ENCODE measurements at places on chromosomes 16 and 17.

DNA sequence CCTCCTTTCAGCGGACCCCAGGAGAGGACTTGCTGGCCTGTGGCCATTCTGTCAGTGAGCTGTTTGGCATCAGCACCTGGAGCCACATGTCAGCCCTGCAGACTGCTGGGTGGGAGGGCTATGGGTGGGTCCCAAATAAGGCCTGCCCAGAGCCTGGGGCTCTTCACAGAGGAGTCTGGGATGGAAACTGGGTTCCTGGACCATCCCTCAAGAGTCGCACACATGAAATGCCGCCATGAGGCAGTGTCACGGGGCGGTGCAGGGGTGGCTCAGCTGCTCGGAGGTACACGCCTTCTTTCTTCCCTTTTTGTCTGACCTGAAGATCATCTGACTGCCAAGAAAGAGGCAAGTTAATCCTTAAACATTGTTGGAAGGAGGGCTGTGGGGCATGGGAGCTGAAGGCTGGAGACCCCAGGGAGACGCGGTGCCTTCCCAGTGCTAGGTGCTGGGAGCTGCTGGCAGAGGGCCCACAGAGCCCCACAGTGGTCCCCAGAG, 14.8 kb downstream of the MPRIP start:
- no peaks in the 10 kb centered on the region for H3K27me3 ChIP-seq
- no peaks in the 10 kb centered on the region for H3K36me3 ChIP-seq
- H3K4me1 ChIP-seq: peaks cover 26% of the 10 kb centered on the region

GRCh38 chr17:27049104-27049784, 244.7 kb upstream of the WSB1 start:
- H3K27me3 ChIP-seq: no peaks in the 10 kb centered on the region
- no peak overlapping the region for H3K27ac ChIP-seq
- H3K4me3 ChIP-seq: no peak overlapping the region
- no peaks in the 10 kb centered on the region for H3K36me3 ChIP-seq
- no peak for DNase-seq
- H3K4me1 ChIP-seq: no peaks in the 10 kb centered on the region

DNA sequence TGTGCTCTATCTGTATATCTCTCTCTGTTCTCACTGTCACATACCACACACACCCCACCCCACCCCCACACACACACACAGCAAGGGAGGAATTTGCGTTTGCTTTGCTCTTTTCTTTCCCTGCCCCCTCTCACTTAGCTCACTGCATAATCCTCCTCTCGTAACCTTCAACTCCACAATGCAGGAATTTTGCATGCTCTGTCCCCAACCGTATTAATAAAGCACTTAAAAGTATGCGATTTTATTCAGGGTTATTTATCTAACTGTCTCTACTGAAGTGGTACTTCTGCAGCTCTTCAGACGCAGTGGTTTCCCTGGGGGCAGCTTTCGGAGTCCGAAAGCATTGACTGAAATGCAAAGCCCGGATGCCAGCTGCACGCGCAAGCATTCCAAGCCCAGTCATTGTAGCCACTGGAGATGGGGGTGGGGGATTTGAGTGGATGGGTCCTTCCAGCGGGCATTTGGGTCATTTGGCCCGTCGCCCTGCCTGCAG, 105.4 kb upstream of the RBFOX1 start:
- DNase-seq: no peak
- H3K27ac ChIP-seq: no peak overlapping the region
- H3K4me1 ChIP-seq: no peaks in the 10 kb centered on the region
- no peaks in the 10 kb centered on the region for H3K36me3 ChIP-seq

DNA sequence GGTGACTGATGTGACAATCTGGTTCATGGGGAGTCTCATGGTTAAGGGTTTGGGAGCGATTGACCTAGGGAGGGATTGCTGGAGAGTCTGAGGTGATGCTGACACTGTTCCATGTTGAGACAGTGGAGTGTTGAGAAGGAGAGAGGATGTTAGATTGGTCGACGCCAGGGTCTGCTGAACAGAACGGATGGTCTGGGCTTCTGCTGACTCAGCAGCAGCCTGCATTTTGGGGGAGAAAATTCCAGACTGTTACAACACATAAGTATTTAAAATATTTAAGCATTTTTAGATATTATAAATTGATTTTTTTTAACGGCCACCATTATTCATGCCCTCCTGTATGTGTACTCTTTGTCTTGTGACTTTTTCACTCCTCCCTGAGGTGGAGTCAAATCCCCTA, 107.2 kb downstream of the TOX3 start:
- H3K4me3 ChIP-seq: no peak overlapping the region
- no peaks in the 10 kb centered on the region for H3K4me1 ChIP-seq
- DNase-seq: no peak
- H3K27ac ChIP-seq: no peak overlapping the region
- no peaks in the 10 kb centered on the region for H3K36me3 ChIP-seq
- no peaks in the 10 kb centered on the region for H3K27me3 ChIP-seq

DNA sequence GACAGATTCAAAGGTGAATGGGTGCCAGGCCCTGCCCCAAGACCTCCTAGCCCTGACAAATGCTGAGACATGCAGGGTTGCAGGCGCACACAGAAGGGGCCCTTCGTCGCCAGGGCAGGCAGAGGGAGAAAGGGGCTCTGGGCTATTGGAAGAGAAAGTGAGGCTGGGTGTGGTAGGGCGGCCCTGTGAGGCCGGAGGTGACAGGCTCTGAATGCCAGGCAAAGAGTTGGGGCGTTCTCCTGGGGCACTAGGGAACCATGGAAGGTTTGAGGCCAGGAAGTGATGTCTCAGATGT, 26.4 kb upstream of the NXPH3 start:
- H3K4me3 ChIP-seq: no peak overlapping the region
- DNase-seq: no peak
- peaks cover 14% of the 10 kb centered on the region for H3K4me1 ChIP-seq
- H3K27me3 ChIP-seq: peaks cover under 1% of the 10 kb centered on the region
- no peaks in the 10 kb centered on the region for H3K36me3 ChIP-seq
- H3K27ac ChIP-seq: no peak overlapping the region

- H3K36me3 ChIP-seq: peaks cover 6% of the 10 kb centered on the region
- H3K4me1 ChIP-seq: peaks cover 11% of the 10 kb centered on the region
- no peak overlapping the region for H3K4me3 ChIP-seq
- no peaks in the 10 kb centered on the region for H3K27me3 ChIP-seq
- H3K27ac ChIP-seq: no peak overlapping the region
Measured at GRCh38 chr16:67963292-67963661, 5.2 kb downstream of the SLC12A4 start.

GRCh38 chr16:87201052-87201451, 116.1 kb downstream of the C16orf95 start:
- no peak for DNase-seq
- H3K4me3 ChIP-seq: no peak overlapping the region
- no peaks in the 10 kb centered on the region for H3K36me3 ChIP-seq
- peaks cover 6% of the 10 kb centered on the region for H3K4me1 ChIP-seq
- no peak overlapping the region for H3K27ac ChIP-seq

GRCh38 chr16:78552106-78552675, 452.7 kb downstream of the WWOX start:
- no peak for DNase-seq
- no peak overlapping the region for H3K4me3 ChIP-seq
- H3K27me3 ChIP-seq: no peaks in the 10 kb centered on the region
- no peaks in the 10 kb centered on the region for H3K36me3 ChIP-seq

DNA sequence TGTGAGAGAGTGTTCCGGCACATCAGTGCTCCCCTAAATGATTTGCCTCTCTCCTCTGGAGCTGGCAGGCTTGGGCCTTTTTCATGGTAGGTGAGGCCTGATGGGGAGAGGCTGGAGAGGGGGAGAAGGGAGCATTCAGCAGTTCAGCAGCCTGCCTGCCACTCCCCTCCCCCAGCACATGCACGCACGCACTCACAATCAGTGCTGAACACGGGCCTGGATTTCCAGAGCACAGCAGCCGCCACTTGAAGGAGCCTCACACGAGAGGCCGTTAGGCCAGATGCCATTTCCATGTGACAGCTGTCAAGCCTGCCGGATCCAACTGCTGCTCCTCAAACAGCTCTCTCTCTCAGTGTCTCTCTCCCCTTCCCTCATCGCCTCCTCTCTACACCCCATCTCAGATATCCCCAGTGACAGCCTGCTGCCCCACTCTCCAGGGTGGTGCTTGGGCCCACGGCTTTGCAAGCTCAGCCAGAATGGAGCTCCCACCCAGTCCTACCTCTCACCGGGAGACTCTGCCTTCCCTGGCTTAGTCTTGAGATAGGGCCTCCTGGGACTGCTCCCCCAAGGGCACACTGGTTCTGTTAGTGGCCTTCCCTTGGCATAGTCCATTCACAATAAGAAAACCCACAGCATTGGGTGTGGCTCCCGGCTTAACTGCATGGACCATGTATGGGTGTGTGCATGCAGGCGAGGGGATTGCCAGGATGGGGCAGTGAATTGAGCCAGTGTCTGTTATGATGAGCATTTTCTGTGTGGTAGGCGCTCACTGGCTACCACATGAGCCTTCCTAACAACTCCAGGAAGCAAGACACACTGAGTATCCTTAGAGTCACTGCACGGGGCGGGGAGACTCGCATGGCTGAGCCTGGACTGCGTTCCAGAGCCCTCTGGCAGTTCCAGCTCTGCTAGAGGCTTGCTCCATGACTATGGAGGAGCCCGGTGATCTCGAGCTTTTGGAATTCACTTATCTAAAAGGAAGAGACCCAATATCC, 226.2 kb downstream of the CCDC182 start:
- H3K27ac ChIP-seq: no peak overlapping the region
- DNase-seq: no peak
- no peaks in the 10 kb centered on the region for H3K27me3 ChIP-seq
- H3K4me3 ChIP-seq: no peak overlapping the region
- H3K4me1 ChIP-seq: peaks cover 3% of the 10 kb centered on the region
- no peaks in the 10 kb centered on the region for H3K36me3 ChIP-seq

DNA sequence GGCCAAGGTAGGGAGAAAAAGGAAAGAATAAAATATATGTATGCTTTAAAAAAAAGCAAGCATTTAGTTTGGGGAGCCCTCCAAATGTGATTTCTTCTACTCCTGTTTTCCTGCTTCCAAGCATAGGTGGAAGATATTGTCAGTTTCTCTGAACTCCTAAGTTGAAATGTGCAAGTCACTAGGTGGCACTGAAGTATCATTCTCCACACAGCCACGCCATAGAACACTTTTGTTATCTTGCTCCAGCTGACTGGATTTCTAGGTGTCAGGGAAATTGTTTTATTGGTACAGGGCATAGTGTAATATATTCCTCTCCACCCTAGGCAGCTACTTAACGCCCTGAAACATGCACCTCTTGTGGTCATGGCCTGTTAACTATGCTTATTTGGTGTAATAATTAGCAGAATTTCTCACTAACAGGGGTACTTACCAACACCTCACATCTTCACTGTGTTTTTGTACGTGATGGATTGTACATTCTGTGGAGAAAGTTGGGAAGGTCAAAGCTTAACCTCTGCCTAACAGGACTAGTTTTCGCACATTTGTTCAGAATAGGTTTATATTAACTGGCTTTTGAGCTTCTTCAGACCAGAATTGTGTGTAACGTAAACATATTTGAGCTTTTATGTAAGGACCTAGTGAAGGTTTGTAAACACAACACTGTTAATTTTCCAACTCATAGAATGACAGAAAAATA, 69.3 kb downstream of the FTO start:
- H3K4me3 ChIP-seq: no peak overlapping the region
- DNase-seq: no peak
- H3K4me1 ChIP-seq: peaks cover 21% of the 10 kb centered on the region
- no peak overlapping the region for H3K27ac ChIP-seq

DNA sequence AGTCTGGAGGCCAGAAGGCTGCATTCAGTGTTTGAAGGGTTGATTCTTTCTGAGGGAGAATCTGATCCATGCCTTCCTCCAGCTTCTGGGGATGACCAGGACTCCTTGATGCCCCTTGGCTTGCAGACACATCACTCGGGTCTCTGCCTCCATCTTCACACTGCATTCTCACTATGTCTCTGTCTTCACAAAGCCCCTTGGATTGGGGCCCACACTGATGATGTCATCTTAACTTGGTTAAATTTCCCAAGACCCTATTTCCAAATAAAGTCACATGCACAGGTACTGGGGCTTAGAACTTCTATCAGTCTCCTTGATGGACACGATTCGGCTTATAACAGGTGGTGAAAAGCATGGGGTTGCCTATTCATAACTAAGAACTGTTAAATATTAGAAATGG, 112.1 kb upstream of the MYOCD start:
- H3K4me1 ChIP-seq: no peaks in the 10 kb centered on the region
- H3K27me3 ChIP-seq: no peaks in the 10 kb centered on the region
- H3K36me3 ChIP-seq: no peaks in the 10 kb centered on the region
- no peak overlapping the region for H3K4me3 ChIP-seq
- H3K27ac ChIP-seq: no peak overlapping the region
- no peak for DNase-seq

DNA sequence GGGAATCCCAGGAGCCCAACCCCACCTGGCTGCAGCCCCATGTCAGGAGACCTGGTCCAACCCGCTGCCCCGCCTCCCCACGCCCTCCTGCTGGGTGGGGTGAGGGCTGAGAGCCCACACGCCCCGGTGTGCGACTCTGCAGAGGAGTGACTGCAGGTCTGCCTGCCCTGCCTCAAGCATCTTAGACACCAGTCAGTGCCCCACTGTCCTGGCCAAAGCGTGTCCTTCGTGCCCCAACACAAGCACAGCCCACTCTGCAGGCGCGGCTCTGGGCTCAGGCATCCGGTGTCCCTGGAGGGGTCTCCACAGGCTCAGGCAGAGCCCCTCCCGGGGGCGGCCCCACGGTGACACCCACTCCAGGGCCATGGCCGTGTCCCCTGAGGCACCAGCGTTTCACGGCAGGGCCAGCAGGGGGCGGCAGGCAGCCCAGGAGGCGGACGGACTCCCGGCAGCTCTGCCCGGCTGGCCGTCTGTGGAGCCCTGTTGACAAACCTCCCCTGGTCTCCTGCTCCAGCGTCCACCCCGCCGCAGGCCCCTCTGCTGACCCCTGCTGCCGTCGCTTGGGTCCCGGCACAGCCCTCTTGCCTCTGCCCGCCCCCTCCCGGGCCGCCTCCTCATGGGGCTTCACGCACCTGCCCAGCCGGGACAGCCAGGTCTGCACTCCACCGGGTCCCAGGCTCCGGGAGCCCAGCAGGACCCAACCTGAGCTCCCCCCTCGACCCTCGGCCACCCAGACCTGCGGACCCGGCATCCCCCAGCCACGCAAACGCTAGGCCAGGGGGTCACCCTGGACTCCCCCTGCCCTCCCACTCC, 8.6 kb upstream of the UBE2I start:
- H3K27ac ChIP-seq: no peak overlapping the region
- DNase-seq: peak; percentile 84
- peaks cover 7% of the 10 kb centered on the region for H3K4me1 ChIP-seq
- peaks cover 4% of the 10 kb centered on the region for H3K27me3 ChIP-seq
